ENCODE measurements at places on chromosomes 1 and 21.

GRCh38 chr1:231866392-231867331 is 240.1 kb downstream of the DISC1 start:
- DNase-seq, result peak; percentile 52

DNA sequence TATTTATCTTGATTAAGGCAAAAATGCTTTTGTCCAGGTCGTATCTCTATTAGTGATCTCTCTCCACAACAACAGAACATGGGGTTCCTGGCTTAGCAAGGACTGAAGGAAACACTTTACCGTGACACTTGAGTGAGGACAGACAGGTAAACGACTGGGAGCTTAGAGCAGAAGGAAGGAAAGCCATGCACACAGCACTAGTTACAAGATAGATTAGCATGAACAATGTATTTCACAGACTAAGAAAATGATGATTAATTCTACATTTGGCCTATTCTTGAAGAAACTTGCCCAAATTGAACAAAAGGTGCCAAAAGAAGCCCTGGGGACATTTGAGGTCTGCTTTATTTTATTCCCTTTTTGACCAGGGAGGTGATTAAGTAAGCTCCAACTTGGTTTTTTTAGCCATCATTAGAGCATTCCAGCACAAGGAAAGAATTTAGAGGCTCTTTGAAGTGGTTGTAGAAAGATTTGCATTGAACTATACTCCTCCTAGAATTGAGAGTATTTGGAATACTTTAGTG is 248.5 kb downstream of the USP25 start:
- no peak for DNase-seq

DNA sequence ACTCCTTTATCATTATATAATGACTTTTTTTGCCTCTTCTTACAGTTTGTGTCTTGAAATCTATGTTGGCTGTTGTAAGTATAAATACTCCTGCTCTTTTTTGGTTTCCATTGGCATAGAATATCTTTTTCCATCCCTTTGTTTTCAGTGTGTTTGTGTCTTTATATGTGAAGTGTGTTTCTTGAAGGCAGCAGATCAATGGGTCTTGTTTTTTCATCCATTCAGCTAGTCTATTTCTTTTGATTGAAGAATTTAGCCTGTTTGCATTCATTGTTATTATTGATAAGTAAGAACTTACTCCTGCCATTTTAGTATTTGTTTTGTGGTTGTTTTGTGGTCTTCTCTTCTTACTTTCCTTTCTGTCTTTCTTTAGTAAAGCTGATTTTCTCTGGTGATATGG is 322.8 kb downstream of the PLA2G4A start:
- DNase-seq, result no peak

DNA sequence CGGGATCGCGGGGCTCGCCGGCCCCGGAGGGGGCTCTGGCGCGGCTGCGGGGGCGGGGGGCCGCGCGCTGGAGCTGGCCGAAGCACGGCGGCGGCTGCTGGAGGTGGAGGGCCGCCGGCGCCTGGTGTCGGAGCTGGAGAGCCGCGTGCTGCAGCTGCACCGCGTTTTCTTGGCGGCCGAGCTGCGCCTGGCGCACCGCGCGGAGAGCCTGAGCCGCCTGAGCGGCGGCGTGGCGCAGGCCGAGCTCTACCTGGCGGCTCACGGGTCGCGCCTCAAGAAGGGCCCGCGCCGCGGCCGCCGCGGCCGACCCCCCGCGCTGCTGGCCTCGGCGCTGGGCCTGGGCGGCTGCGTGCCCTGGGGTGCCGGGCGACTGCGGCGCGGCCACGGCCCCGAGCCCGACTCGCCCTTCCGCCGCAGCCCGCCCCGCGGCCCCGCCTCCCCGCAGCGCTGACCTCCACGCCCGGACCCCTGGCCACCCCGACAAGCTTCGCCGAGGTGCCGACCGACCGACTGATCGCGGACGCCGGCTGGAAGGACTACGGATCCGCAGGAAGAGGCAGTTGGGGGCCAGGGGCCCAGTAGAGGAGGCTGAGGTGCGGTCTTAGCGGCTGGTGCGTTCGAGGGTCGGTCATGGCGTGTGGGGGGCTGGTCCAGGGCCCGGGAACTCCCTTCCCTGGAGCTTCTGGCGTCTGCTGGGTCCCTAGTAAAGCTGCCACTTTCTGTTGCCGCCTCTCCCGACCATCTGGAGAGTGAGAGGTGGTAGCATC is 711 bp downstream of the TRNP1 start:
- no peak for DNase-seq

- no peak for DNase-seq
These were observed 204.2 kb downstream of the HMCN1 start for GRCh38 chr1:185938396-185938795.

DNA sequence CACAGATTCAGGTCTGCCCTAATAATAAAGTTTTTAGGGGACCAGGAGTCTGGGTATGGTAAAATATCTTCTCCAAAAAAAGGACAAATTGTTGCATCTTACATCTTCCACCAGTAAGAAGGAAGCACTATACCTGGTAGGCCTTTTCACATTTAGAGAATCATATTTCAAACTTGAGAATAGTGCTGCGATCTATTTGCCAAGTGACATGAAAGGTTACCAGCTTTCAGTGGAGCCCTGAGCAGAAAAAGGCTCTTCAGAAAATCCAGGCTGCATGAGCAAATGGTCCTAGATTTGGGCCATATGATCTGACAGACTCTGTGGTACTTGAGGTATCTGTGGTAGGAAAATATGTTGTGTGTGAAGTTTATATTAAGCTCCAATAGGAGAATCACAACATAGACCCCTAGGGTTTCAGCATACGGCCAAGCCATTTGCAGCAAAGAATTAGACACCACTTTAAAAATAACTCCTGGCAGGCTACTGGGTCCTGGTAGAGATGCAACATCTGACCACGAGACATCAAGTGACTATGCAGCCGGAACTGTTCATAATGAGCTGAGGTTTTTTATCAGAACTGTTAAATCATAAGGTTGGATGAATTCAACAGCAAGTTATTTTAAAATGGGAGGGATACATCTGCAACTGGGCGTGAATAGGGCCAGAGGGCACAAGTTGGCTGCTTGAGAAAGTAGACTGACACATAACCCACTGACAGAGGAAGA is 38.6 kb upstream of the CCDC190 start:
- peak; percentile 81 for DNase-seq

All from ACHN (cell line).